ENCODE measurements at places on chromosomes 1 and 21.
A peak's percentile ranks its signal among the peaks of the same experiment; 100 is the strongest.

DNA sequence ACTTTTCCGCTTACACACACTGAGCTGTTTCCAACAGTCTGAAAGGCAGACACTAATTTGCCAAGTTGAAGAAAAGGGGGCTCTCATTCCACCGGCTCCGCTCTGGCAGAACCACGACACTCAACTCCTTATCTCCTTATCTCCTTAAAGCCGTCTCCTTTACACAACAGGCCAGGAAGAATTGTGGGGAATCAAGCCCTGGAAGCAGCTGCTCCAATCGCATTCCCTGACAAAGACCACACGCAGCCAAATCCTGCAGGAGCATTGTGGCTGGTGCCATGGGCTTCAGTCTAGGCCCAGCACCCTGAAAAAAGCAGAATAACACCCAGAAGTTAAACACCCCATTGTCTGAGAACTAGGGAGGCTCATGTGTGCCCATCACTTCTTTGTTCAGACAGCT lies 24.1 kb downstream of the SUSD4 start:
- no peak for DNase-seq

GRCh38 chr1:18142969-18143368 lies 35.4 kb downstream of the IGSF21 start:
- DNase-seq, result no peak

DNA sequence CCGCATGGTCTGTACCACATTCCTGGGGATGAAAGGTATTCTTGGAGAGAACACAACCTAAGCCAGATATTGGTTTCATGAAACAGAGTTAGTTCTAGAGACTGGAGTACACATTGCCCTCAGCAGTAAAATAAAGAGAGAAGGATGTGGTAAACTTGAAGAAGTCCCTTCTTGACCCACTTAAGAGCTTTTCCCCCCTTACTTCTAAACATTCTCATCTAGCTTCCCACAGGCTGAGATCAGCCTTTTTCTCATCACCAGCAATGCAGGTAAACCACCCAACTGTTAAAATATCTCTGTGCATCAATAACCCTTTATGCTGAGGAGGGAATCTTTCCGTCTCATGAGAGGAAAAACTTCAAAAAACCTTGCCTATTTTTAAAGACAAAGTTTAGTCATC lies 62.6 kb downstream of the SUSD4 start:
- no peak for DNase-seq

DNA sequence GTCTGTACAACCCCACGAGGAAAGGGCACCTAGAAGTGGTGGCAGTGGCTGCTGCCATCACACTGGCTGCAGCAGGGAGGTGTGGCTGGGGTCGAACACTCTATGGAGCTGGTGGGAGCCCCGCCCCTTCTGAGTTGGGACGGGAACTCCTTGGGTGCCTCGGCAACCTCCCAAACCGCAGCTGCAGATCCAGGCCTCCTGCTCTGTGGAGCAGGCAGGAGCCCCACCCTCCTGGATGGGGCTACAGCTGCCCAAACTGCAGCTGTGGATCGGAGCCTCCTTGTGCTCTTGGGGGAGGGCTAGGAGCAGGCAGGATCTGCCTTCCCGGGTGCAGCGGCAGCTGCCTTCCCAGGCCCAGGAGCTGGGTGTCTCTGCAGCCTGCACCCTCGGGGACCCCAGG lies 38.9 kb upstream of the TARDBP start:
- DNase-seq, result peak; percentile 75

GRCh38 chr1:248239478-248239877 lies 8.3 kb downstream of the OR2M4 start:
- no peak for DNase-seq

- DNase-seq, result no peak
Observed at GRCh38 chr1:160981584-160982411, 27.2 kb upstream of the ITLN2 start.

DNA sequence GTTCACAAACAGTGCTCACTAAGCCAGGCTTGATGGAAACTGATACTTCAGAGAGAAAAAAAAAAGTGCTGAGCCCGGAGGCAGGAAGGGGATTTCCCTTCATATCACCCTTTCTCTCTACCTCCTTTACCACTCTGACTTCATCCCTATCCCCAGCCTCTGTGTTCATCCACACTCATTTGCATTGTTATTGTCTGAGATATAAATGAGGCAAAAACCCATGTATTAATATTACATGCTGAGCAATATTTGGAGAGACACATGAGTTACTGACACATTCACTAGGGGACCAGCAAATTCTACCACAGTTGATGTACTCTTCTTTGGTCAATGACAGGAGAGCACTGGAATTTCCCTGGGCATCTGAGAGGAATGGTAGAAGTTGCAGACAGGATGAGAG lies 175.8 kb downstream of the TNFSF18 start:
- no peak for DNase-seq

DNA sequence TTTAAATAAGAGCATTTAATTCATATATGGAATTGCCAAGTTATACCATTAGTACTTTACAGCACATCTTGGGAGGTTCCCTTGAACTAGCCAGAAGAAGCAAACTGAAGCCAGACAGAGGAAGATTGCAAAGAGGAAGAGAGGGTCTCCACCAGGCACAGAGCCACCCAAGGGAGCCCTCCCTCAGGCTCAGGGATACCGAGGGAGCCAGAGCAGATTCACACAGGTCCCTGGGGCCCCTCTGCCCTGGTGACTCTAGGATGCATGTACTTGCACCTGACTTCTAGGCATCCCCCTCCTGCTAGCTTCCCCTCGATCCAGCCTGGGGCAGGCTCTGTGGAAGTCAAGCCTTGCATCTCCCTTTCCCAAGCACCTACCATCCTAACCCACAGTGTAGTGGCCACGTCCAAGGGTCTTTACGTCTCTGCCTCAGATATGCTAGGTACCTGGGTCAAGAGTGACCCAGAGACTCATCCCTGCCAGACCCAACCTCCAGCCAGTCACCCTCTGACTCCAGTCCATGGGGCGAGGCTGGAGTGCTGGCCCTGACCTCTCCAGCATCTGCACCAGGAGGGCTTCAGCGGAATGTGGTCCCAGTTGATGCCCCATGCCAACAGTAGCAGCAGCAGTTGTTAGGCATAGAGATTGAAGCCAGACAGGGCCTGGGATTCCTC lies 6.4 kb downstream of the IFNAR2 start:
- no peak for DNase-seq

DNA sequence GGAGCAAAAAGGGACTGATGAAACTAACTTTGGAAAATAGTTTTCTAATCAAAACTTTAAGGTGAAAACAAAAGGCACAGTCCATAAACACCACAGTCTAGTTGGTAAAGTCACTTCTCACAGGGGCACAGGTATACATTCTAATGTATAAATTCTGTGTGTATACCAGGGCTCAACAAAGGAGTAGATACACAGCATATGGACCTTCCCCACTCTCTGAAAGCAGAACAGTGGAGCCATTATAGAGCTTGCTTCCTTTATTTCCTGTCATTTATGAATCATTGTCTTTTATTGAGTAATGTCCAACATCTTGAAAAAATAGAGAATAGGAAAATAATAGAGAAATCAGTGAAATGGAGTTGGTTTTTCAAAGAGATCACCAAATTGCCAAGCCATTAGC lies 746.5 kb upstream of the CHRM3 start:
- DNase-seq, result no peak

DNA sequence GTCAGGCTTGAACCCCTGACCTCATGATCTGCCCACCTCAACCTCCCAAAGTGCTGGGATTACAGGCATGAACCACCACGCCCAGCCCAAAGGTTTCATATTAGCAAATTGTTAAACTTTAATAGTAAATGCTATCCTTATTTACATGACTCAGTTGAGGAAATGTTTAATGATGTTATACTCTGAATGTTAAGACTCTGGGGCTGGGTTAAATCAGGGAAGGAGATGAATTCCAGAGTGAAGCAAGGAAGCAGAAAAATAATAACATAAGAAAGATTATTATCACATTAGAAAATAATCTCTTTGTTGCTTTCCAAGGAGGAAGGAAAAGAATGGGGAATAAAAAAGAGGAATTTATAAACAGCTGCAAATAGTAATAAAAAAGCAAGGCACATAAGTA lies 105.3 kb downstream of the PTGS2 start:
- no peak for DNase-seq

DNA sequence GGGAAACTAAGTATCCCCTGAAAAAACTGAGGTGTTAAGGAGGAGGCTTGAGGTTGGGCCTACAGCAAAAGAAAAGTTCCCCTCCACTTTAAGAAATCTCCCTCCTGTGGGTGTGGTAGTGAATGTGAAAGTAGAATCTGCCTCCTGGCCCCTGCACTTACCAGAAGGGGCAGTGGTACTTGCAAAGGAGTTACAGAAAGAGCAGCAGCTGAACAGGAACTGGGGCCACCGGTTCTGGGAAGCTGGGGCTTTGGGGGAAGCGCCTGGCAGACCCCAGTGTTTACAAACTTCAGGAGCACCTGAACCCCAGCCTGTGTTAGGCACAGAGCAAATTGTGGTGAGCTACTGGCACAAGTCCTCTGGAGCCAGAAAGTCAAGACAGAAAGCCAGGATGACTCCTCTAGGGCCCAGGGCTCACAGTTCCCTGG lies 250.2 kb upstream of the FGGY start:
- no peak for DNase-seq

DNA sequence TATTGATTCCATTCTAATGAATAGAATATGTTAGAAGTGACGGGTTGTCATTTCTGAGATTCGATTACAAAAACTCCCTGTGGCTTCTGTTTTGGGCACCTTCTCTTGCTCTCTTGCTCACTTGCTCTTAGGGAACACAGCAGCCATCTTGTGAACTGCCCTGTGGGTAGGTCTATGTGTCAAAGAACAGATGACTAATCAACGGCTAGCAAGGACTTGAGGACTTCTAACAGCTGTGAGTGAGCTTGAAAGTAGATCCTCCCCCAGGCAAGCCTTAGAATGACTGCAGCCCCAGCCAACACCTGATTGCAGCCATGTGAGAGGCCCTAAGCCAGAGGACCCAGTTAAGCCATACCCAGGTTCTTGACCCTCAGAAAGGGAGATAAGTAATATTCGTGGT lies 49.3 kb downstream of the AZIN2 start:
- DNase-seq, result no peak

DNA sequence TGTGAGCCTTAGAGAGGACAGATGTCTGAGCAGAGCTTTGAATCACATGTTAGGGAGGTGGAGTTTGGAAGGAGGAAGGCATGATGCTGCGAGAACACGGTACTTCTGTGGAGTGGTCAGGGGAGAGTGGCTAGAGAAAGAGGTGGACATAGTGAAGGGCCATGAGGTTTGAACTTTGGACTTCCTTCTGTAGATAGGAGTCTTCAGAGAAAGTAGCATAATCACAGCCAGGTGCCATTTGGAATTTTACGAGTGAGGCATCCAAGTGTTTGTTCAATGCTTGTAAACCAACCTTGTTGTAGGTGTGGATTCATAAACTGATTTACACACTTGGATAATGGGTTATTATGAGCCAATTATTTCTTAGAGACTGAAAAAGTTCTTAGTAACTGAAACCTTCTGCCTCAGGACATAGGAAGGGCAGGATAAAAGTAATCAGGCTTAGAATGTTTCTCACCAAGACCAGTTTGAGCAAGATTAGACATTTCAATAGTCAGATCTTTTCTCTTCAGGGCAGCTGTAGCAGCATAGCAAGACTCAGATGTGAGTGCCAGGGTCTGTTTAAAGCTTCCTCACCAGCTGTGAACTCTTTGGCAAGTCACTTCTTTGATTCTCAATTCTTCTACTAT lies 83.5 kb upstream of the HMCN1 start:
- no peak for DNase-seq

DNA sequence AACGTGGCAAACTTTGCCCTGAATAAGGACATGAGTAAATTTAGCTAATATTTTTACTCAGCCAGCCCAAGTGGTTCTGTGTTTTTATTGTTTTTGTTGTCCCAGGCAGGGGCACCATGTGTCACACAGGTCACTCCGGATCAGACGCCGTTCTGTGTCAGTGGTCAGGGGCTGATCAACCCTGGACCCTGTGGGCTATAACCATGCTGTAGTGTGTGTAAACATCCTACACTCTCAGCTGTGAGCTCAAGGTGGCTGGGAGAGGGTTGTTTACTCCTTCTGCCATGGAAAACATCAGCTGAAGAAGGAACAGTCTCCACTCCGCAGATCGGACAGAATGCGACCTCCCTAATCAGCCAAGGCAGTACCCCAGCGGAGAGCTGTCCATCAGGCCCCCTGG lies 26.5 kb upstream of the KCNQ4 start:
- no peak for DNase-seq

- DNase-seq, result no peak
Observed at GRCh38 chr1:60894130-60894529, 188.2 kb upstream of the NFIA start.

DNA sequence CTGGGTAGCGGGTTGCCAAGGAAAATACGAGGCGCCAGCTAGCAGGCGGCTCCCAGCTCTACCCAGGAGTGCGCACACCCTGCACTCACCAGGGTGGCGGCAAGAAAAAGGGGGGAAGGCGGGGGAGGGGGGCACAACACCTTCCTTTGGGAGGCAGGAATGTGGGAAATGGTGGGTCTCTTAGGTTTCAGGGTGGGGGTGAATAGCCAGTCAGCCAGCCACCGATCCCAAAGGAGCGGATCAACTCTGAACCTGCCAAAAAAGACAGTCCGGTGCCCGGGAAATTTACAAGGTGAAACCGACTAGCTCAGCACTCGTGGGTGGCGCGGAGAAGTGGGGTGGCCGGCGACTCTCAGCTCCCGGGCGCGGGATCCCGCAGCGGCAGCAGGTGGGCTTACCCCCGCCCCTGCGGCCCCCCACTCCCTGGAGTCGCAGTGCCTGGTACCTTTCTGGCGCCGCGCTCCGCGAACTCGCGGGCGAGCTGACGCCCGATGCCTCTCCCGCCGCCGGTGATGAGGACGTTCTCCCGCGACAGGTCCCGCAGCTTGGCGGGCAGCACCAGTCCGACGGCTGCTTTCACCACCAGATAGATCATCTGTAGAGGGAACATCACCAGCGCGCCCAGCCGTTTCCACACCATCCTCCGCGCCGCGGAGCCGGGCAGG lies 1.2 kb downstream of the DHRS3 start:
- no peak for DNase-seq

DNA sequence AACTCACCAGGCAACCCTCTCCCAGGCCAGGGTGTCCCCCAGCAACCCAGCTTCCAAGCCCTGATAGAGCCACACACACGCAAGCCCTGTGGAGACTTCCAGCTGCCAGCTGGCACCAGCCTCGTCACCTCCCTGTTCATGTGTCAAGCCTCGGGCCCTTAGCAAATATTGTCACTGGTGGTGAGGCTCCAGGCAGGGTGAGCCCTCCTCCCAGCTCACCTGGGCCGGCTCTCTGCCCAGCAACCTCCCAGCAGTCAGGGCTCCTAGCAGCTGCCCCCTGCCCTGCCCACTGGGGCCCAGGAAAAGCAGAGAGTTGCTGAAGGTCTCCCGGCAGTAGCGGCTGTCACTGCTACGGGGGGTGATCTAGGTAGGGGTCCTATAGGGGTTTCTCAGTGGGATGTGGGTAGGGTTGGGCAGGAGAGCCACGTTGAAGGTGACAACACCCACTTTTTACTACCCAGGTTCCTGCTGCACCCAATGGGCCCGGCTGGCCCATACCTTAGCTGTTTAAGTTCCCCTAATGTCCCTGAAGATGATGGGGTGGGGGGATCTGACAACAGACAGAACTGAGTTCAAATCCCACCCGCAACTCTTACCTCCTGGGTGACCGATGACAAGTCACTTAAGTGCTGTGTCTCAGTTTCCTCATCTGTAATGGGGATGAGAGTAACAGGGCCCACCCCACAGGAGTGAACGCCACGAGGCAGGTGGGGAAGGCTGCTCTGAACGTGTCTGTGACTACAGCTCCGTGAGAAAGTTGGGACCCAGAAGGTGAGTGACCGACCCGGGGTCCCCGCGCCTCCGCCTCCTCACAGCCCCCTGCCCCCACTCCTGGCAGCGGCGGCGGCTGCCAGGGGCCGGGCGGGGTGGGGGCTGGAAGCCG lies 678 bp downstream of the TTC39A start:
- peak; percentile 81 for DNase-seq
